Activated CD4-positive, alpha-beta T cell treated with anti-CD3 and anti-CD28 coated beads for 48 hours (primary cell): ENCODE measurements at places on chromosomes 6 and 20.
A peak's percentile ranks its signal among the peaks of the same experiment; 100 is the strongest.

- DNase-seq = no peak
Observed at GRCh38 chr20:32167552-32167951, 40.0 kb downstream of the PLAGL2 start.

DNA sequence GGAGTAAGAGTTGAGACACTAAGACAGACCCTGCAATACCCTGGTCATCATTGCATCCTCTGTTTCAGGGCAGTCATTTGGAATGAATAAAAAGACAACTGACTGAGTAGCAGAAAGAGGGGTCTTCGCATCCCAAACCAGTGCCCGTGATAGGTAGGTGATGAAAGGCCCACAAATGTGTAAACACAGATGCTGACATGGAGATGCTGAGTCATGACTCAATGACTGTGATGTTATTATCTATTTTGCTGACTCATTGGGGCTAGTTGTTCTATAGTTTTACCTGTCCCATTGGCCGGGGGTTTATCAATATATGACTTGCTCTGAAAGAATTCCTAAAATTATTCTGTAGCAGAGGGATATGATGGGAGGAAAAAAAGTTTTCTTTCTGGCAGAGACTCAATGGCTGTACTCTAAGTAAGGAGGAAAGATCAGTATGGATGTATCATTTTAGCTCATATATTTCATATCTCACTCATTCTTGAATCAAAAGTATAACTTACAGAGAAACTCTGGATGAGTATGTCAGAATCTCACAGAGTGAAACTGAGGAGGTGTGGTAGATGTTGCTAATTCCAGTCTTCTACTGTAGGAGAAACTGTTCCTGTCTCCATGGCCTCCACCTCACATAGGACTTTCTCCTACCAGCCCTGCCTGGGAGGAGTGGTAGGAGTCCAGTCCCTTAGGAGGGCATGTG lies 119.9 kb upstream of the PREP start:
- DNase-seq = no peak

DNA sequence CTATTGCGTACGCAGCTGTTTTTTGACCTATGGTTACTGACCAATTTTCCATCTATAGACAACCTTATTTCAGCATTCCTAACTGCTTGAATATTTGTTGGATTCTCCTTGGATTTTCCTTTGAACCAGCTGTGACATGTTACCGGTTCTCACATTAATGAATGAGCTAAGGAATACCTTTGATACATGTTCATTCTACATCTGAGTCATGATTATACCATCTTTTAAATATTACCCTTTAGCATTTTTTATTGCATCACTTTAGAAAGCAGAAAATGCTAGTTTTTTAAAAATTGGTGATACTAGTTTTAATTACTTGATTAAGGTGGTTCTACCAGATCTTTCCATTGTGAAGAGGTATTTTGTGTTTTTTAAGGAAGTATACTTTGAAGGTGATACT lies 1.9 kb upstream of the IGF2R start:
- no peak for DNase-seq

GRCh38 chr6:80234401-80234800 lies 127.9 kb downstream of the BCKDHB start:
- no peak for DNase-seq

GRCh38 chr6:133896344-133896721 lies 7.4 kb downstream of the TCF21 start:
- no peak for DNase-seq

GRCh38 chr6:106922626-106923025 lies 51.9 kb downstream of the CD24 start:
- no peak for DNase-seq

GRCh38 chr6:24489881-24490280 lies 503 bp upstream of the GPLD1 start:
- no peak for DNase-seq

GRCh38 chr6:149387779-149388512 lies 12.1 kb upstream of the SUMO4 start:
- no peak for DNase-seq

GRCh38 chr6:39225543-39225942 lies 3.7 kb downstream of the KCNK5 start:
- DNase-seq = no peak

DNA sequence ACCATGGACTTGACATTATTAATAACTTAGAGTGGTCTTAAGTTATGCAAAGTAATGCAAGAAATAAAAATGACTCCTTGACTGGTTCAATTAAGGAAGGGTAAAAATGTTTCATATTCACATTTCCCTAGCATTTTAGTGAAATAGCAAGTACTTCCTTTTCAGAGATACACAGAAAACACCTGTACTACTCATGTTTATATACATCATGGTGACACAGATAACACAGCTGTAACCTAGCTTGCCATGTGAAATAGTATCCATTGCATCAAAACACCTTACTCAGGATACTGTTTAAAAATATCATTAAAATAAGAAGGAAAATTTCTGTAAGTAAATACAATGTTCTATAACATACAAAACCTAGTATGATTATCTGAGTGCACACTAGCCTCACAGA lies 102.4 kb downstream of the AHI1 start:
- no peak for DNase-seq

GRCh38 chr6:51129043-51129442 lies 310.4 kb downstream of the TFAP2B start:
- DNase-seq = no peak

GRCh38 chr20:50572938-50573777 lies 63.0 kb downstream of the PTPN1 start:
- DNase-seq = no peak

DNA sequence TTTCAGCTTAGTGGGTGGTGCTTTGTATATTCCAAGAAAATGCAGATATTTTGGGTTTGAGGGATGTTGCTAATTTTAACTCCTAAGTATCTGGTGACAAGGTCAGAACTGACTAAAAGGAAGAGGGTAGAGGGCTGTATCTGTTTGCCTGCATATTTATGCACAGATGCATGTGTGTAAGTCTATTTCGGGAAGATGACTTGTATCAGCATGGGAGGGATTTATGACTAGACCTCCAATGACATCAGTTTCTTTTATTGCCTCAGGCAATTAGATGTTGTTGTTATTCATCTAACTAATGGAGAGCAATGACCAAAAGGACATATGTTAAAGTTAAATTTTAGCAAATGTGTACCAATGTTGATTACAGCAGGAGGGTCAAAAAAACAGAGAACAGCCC lies 734.3 kb downstream of the QKI start:
- DNase-seq = no peak

DNA sequence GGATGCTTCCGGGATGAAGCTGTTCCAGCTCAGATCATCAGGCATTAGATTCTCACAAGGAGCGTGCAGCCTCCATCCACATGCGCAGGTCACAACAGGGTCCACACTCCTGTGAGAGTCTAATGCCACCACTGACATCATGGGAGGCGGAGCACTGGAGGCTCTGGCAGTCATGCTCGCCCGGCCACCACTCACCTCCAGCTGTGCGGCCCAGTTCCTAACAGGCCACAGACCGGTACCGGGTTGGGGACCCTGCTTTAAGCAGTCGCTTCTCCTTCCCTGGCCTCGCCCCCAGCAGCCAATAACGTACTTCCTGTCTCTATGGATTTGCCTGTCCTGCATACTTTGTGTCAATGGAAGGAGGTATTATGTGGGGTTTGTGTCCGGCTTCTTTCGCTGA lies 236.8 kb downstream of the TAF4 start:
- no peak for DNase-seq

DNA sequence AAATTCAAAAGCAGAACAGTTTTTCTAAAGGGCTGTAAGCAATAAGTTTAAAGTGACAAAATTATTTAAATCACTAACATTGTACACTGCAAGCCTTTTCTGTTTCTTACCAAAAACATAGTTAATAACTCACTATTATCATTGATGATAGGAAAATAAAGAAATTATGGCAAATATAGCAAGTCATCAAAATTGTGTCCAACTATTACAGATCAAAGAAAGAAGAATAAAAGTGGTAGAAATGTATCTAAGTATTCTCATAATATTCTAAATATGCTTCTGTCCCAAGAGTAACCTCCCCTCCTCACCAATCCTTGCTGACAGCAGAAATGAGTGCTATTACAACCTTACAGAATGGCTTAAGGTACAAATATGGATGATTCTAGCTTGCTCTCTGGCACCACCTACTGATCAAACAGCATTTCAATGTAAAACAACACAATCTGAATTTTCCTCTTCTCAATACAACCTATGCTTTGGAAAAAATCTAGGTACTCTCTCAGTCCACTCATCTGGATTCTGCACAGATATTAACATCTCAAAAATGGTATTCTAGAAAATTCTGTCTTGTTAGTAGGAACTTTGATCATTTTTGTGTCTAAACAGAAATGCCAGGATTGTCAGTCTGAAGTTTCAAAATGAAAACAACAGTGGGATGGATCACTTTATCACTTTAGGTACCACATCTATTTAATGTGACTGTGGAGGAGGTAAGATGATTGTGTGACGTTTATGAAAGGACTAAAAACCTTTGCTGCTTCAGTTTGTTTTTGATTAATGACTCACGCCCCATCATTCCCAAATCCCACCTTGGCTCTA lies 40.9 kb downstream of the ZFP64 start:
- DNase-seq = peak; percentile 13

DNA sequence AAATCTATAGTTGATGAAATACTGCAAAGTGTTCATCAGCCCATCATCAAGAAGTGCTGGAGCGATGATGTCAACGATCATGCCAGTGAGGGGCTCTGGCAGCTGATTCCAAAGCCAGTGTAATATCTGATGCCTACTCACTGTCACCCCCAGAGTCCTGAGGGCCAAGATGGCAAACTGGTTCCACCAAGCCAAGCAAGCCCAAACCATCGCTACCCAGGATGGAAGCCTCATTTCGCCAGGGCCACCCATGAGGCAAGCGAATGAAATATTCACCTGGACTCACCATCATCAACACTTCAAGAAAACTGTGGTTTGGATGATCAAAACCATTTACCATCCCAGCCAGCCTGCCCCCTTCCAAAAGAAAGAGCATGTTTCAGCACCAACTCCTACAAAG lies 76.5 kb downstream of the GNAS-AS1 start:
- no peak for DNase-seq

DNA sequence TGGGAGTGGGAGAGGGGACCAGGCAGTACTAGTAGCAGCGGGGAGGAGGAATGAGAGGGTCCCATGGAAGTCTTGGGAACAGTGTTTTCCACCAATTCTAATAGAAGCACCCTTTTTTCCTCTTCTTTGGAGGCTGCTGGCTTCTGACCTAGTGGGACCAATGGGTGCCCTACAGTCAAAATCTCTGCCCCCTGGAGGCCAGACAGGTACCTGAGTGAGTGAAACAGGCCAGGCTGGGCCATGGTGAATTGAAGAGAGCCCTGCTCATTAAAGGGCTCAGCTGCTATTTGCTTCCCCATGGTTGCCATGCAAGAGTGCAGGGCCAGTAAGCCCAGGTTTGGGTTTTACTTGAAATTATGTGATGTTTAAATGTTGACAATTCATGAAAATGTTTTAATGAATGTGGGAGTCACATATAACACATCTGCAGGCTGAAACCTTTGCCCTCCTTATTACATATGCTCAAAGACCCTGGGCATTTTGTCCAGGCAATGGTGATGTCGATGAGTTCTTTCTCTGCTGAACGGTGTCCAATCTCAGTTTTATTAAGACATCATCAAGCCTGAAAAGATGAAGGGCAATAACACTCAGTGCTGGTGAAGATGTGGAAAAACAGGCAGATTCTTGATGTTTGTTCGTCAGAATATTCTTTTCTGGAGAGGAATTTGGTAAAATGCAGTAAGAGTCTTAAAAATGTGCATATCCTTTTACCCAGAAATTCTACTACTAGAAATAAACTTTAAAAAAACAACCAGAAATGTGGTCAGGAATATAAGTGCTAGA lies 42.3 kb upstream of the OCSTAMP start:
- peak; percentile 28 for DNase-seq

DNA sequence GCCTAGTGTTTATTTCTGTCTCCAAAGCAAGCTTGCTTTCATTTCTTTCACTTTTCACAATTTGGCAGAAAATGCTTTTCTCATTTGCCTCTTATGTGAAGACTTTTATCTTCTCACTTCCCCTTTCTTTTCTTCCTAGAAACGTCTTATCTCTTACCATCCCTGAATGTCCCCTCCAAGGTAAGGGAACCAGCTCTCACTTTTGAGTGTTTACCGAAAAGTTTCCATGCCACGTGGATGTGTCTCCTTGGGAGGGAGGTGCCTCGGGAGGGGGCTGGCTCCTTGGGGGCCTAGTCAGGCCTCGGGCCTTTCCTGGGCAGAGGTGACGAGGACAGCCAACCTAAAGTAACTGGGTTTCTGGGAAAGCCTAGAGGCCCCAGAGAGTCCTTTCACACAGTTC lies 127.4 kb downstream of the CD24 start:
- no peak for DNase-seq

DNA sequence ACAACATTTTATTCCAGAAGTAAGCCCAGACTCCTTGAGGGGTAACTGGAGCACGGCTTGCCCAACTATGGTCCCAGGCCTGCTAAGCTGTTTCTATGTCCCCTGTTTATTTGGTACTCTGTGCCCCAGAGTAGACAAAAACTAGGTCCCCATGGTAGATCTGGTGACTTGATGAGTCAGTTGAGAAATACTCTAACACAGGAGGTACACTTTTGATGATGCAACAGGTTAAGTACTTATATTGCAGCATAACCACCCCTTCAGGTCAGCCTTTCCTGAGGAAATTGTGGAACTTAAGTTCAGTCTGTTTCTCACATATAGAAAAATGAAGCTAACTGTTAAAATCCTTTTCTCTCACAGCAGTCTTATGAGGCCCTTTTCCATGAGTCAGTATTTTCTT lies 19.6 kb downstream of the TTPAL start:
- DNase-seq = no peak

DNA sequence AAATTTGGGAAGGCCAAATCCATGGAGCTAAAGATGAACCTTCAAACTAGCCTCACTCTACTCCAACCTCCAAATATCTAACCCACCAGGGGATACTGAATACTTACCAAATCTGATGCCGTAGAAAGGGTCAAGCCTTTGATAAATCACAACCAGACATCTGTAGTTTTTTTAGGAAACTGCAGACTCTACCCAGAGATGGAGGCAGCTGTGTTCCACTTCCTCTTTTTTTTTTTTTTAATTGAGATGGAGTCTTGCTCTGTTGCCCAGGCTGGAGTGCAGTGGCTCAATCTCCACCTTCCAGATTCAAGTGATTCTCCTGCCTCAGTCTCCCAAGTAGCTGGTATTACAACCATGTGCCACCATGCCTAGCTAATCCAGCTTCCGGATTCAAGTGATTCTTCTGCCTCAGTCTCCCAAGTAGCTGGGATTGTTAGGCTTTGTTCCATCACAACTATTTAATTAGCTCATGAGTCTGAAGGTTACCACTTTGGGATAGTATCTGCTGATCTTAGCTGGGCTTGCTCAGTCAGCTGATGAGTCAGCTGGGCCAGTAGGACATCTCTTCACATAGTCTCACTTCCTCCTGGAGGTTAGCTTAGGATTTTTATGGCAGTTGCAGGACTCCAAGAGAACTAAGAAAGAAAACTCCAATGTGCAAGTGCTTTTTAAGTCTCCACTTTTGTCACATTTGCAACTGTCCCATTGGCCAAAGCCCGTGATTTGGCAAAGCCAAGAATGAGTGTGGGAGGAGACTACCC lies 13.3 kb downstream of the FRK start:
- DNase-seq = no peak
